Fibroblast of skin of right quadriceps (primary cell): ENCODE measurements at places on chromosomes 6 and 20.

- no peak for DNase-seq
Observed at GRCh38 chr6:161095916-161096315, 104.3 kb downstream of the MAP3K4 start.

DNA sequence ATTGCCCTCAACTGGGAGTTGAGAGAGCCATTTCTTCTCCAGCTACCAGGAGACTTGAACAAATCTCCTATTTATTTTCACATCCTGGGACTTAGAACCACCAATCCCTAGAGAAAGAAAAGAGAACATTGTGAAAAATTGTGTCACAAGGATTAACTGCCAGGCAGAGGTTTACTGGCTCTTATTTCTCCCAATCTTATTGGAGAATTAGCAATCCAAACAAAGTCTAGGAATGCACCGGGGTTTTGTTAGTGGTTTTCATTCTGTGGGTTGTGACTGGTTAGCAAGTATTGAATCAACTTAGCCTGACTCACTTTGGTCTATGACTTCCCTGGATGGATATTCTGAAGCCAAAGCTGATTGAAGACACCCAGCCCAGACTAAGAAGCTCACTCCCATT lies 21.2 kb upstream of the ENPP5 start:
- peak; percentile 85 for DNase-seq

DNA sequence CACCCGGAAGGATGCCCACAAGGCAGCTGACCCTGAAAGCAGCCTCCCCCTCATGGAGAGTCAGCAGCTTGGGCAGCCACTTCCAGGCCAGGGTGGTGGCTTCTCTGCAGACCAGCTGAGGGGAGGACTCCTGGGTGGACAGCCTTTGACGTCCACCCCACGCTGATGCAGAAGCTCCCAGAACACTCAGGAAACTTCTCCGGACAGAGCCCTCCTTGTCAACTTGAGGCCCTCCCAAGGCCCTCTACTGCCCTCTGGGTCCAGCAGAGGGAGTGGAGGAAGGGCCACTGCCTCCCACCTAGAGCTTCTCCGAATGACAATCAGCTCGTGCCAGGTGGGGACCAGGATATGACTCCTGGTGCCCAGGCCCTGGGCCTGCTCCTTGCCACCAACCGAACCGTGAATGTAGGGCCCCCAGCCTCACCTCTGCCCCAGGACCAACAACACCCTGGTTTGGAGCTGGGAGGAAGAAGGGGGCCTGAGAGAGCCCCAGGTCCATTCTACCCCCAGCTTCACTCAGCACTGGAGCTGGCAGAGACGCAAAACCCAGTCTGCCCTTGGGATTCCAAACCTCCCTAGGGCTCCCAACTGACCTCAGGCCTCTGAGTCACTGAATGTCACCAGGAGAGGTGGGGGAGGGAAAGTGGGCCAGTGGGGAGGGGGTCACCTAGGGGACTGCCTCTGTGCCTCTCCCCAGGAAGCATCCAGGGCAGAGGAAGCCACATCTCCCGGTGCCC lies 10.9 kb upstream of the SLC22A7 start:
- no peak for DNase-seq

DNA sequence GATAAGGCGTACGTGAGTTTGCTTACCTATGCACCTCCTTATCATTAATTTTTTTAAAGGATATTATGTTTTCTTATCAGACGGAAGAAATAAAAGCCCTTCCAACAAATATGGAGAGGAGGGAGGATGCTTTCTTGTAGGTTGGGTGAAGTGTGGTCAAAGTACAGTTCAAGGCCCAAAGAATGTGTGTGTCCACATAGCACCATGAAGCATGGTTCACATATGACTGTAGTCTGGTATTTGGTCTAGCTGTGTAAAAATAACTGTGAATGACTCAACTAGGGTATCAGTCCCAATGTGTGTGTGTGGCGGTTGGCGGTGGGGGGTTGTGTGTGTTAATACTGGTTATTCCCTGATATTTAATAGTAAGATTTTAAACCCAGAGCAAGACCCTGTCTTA lies 212.7 kb downstream of the TMEM242 start:
- DNase-seq = peak; percentile 76

GRCh38 chr6:43505718-43506117 lies 4.4 kb downstream of the LRRC73 start:
- DNase-seq = no peak

- DNase-seq = peak; percentile 22
Observed at GRCh38 chr6:148874698-148875293, 128.0 kb downstream of the UST start.

- DNase-seq = peak; percentile 65
Observed at GRCh38 chr6:159170999-159171712, 2.0 kb downstream of the FNDC1 start.

DNA sequence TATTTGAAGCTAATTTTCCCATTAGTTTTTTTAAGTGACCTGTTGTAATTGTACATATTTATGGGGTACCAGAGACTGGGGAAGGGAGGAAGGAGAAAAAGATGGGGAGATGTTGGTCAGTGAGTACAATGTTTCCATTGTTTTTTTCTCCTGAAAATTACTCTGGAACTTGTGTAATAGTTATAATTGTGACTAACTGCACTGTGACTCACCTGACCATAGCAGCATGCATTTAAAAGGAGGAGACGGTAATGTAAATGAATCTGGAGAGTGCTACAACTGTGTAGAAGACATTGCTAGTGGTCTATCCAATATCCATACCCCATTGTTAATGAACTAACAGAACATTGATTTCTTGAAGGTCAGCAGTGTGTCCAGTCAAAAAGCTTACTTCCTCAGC lies 133.4 kb downstream of the RFPL4B start:
- DNase-seq = peak; percentile 48

DNA sequence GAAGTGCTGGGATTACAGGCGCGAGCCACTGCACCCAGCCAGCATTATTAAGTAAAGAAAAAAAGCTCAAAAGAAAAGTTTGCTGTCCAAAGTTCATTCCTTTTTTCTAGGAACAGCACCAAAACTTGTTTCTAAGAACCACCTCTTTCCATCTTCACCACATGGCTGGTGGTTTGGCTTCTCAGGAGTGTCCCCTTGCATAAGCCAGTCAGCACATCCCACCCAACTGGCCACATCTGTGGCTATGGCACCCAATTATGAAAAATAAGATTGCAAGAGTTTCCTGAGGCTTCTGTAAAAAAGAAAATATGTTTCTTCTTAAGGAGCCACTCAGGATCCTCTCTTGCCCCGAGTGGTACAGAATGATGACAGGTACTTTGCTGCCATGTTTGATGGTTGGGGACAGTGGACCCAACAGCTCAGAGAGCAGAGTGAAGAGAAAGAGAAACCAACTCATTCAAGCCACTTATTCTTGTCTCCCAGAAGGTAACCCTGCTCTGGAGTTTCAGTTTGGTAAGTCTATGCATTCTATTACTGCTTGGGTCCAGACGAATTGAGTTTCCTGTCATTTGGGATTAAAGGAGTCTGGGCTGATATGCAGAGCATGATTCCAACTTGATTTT lies 65.3 kb downstream of the PSMB1 start:
- no peak for DNase-seq

- peak; percentile 95 for DNase-seq
Observed at GRCh38 chr20:38270869-38271605, 10.5 kb upstream of the KIAA1755 start.

GRCh38 chr6:16184551-16184950 lies 53.8 kb upstream of the GMPR start:
- DNase-seq = no peak
